ENCODE measurements at places on chromosomes 6 and 20.
A peak's percentile ranks its signal among the peaks of the same experiment; 100 is the strongest.

GRCh38 chr20:3550837-3551236 is 80.0 kb downstream of the ATRN start:
- no peak for DNase-seq

DNA sequence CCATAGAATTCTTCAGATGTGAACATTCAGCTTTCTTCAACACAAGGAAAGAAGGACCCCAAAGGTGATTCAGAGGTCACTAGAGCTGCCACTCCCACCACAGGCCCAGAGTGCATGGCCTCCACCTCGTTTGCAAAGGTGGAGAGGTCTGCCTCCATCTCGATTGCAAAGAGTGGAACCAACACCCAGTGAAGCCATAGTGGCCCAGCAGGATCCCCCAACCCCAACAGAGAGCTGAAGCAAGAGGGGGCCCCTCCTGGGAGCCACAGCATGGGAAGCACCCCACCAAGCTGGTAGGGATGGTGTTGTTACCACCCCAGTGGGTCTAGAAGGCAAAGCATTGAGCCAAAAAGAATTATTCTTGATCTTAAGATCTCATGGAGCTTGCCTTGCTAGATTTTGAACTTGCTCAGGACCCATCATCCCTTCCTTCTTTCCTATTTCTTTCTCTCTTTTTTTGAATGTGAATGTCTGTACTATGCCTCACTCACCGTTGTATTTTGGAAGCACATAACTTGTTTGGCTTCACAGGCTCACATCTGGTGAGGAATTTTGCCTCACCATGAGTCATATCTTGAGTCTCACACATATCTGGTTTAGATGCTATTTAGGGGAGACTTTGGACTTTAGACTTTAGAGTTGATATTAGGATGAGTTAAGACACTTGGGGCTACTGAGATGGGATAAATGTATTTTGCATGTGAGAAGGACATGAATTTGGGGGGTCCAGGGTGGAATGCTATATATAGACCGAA is 119.2 kb downstream of the ANKRD60 start:
- no peak for DNase-seq

DNA sequence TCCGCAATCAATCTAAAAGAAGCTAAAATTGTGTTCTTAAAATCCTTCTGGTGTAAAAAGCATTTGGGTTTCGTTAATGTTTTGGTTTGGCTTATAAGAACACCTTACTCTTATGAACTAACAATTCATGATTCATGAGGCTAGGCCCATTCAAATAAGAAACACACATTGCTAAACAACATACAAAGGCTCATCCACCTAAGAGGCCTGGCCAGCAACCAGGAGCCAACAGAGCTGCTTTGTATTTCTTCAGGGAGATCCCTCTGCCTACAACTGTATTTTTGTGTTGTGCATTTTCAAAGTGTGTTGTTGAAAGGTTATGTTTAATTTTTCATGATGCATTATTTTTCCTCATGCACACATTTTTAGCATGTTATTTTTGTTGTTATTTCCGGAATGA is 98.6 kb downstream of the PTPRK start:
- DNase-seq: peak; percentile 58

DNA sequence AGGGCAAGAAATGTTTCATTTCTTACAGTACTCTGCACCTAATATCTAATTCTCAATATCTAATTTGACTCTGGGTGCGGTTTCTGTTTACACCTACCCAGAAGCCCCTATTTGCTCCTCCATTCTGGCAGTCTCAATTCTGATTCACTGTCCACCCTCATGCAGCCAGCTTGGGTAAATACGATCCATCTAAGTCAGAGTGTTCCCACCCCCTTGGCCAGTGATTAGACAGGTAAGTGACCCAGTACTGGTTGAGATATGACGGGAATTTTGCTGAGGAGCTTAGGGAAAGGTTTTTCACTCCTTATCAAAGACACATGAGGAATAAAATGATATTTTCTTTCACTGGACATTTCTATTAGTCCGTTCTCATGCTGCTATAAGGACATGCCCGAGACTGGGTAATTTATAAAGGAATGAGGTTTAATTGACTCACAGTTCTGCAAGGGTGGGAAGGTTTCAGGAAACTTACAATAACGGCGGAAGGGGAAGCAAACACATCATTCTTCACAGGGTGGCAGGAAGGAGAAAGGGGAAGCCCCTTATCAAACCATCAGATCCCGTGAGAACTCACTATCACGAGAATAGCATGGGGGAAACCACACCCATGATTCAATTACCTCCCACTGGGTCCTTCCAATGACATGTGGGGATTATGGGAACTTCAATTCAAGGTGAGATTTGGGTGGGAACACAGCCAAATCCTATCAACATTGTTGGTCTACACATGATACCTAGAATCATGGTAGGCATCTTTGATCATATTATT is 29.4 kb downstream of the GLO1 start:
- no peak for DNase-seq

- no peak for DNase-seq
Observed at GRCh38 chr20:52484438-52484837, 292.9 kb upstream of the ZFP64 start.

- no peak for DNase-seq
Observed at GRCh38 chr6:167564416-167565250, 239.7 kb downstream of the TTLL2 start.

- no peak for DNase-seq
Observed at GRCh38 chr6:13832778-13833177, 18.4 kb upstream of the MCUR1 start.

- DNase-seq: no peak
Observed at GRCh38 chr6:105651969-105652368, 249.1 kb upstream of the PREP start.

DNA sequence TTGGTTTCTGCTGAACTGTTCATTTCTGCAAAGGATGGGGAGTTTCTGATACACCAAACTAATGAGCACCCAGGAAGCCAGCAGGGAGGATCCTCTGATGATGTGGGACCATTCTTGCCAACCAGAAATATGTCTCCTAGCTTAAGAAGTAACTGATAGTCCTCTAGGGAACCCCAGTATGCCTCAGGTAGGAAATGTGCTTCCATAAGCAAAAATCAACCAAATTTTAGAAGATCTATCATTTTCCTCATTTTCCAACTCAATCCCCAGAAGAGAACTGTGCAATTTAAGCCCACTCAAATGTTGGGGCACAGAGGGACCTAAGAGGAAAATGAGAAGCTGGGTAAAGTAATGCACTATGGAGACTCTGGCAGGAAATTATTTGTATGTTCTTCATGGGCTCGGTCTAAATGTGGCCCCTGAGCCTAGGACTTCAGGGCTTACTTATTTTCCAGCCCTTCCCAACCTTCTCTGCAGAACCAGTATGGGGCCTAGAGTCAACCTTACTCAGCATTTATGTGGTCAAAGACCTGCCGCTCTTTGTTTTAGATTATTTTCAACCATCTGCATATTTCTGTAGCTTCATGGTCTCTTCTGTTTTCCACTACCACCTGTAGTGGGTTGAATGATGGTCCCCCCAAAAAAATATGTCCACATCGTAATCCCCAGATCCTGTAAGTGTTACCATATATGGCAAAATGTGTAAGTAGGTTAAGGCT is 359.8 kb upstream of the CDH4 start:
- no peak for DNase-seq

DNA sequence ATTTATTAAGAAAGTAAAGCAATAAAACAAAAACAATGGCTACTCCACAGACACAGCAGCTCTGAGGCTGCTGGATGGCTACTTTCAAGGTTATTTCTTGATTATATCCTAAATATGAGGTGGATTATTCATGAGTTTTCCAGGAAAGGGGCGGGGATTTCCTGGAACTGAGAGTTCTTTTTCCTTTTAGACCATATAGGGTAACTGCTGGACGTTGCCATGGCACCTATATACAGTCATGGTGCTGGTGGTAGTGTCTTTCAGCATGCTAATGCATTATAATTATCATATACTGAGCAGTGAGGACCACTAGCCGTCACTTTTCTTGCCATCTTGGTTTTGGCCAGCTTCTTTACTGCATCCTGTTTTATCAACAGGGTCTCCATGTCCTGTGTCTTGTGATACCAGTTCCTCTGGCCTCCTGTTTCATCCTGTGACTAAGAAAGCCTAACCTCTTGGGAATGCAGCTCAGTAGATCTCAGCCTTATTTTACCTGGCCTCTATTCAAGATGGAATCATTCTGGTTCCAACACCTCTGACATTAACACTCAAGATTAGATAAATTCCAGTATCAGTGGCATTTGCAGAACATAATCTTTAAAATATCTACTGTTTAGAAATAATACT is 32.3 kb upstream of the TRDN start:
- no peak for DNase-seq

DNA sequence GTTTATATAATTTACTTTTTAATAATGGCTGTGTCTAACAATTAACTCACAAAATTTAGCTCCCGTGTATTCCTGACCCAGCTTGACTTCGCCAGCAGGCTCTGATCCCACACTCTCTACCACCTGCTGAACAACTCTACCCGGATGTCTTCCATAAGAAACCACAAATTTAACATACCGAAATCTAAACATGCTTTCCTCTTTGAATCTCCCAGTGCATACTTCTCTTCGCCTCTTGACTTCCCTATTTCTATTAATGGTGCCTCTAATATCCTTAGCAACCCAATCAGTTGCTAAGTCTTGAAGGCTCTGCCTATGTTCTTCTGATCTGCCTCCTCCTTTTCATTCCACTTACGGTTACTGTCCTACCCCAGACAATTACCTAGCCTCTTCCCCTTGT is 4.6 kb upstream of the MYB start:
- no peak for DNase-seq

GRCh38 chr20:4412216-4412615 is 309.5 kb upstream of the PRND start:
- no peak for DNase-seq

- DNase-seq: no peak
Observed at GRCh38 chr6:149153693-149154092, 163.8 kb upstream of the TAB2 start.

DNA sequence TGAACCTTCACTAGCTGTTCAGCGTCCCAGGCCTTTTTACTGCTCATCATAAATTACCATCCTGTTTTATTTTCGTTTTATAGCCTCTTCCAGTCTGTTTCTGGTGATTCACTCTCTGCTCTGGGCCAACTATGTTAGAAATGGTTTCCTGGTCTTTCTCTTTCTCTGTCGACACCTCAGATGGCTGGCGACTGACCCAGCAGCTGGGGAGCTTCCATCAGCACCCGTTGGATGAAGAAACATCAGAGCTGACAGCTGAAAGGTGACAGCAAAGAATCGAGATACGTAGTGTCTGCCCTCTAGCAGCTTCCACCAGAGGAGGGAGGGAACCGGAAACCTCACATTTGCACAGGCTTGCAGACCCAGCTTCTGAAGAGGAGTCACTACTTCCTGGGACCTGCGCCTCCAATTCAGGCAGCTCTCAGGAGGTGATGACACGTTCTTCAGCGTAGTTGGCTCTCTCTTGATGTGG is 82.9 kb upstream of the MLN start:
- no peak for DNase-seq

DNA sequence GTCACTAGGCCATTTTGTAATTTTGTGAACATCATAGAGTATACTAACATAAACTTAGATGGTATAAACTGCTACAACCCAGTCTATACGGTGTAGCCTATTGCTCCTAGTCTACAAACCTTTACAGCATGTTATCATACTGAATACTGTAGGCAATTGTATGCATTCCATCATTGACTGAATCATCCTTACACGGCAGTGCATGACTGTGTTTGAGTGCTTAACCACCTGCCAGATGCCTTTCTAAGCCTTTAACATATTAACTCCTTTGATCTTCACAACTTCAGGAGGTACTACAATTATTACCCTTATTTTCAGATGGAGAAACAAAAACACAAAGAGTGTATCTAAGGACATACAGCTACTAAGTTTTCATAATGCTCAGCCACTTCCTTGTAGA is 14.0 kb downstream of the DPPA5 start:
- DNase-seq: no peak

DNA sequence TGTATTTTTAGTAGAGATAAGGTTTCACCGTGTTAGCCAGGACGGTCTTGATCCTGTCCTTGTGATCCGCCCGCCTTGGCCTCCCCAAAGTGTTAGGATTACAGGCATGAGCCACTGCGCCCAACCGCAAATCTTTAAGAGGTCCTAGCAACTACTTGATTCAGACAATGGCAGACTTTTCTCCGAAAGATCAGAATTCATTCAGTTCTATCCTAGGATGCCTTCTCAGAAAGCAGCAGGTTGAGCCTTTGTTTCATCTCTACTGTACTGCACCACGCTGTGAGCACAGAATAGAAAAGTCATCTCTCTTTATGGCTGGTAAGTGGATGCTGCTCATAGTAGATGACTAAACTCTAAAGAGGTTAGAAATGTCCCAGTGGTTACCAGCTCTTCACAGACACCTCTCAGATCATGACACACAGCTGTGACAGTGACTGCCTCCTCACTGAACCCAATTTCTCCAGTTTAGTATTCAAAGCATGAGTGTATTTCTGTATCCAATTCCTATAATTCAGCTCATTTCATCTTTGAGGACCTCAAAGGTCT is 6.0 kb upstream of the HSF2 start:
- no peak for DNase-seq

DNA sequence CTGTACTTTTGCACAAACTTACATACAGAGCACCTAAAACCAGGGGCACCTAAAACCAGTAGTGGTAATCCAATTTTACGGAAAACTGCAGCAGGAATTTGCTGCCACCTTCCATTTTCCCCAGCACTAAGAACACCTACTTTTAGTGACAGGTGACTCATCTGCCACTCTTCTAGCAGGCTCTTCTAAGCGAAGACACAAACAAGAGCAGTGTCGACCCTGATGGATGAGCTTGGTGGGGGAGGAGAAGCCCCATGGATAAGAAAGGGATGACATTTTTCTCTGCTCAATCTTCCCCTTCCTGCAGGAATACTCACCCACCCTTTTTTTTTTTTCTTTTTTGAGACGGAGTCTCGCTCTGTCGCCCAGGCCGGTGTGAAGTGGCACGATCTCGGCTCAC is 116.9 kb downstream of the GMPR start:
- no peak for DNase-seq

GRCh38 chr20:48632017-48632824 is 195.6 kb downstream of the PREX1 start:
- no peak for DNase-seq

DNA sequence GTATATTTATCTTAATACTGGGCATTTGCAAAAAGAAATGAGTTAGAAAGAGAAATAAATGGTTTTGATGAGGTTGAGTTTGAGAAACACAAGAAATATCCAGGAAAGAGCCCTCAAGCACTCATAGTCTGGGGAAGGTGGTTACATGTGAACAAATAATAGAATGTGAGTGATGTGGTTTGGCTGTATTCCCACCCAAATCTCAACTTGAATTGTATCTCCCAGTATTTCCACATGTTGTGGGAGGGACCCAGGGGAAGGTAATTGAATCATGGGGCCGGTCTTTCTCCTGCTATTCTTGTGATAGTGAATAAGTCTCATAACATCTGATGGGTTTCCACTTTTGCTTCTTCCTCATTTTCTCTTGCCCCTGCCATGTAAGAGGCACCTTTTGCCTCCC is 334.1 kb downstream of the COL12A1 start:
- no peak for DNase-seq

DNA sequence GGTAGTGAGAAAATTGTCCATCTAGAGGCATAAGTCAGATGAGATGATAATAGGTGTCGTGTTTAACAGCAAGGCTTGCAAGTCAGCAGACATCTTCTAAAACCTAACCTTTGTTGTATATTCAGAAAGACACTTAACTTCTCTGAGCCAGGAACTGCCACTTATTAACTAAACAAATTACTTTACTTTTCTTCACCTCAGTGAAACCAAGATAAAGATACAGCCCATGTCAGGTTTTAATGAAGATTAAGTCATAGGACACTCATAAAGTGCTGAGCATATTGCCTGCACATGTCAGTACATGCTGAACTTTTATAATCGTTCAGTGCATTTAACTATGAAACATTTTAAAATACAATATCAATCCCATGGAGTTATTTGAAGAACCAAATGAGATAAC is 286.8 kb downstream of the NKAIN2 start:
- no peak for DNase-seq

GRCh38 chr20:19017104-19017690 is 195.2 kb upstream of the SLC24A3 start:
- DNase-seq: no peak
